Stimulated activated CD4-positive, alpha-beta T cell treated with anti-CD3 and anti-CD28 coated beads, Interleukin-4, amount 100 ng/mL, for 24 hours (primary cell): ENCODE measurements at places on chromosomes 7 and 10.

DNA sequence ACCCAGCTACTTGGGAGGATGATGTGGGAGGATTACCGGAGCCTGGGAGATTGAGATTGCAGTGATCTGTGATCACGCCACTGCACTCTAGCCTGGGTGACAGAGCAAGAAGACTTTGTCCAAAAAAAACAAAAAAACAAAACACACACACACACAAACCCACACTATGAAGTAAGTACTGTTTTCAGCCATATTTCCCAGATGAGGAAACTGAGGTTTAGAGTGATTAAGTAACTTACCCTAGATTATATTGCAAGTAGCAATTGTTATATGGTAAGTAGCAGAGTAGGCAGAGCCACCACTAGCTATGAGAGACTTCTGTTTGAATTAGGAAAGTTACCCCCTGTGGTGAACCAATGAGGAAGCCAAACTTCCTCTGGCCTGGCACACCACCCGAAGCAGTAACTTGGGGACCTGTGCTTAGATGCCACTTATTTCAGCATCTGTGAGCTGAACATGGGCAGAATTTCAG, 61.9 kb downstream of the MCU start:
- no peak for DNase-seq

DNA sequence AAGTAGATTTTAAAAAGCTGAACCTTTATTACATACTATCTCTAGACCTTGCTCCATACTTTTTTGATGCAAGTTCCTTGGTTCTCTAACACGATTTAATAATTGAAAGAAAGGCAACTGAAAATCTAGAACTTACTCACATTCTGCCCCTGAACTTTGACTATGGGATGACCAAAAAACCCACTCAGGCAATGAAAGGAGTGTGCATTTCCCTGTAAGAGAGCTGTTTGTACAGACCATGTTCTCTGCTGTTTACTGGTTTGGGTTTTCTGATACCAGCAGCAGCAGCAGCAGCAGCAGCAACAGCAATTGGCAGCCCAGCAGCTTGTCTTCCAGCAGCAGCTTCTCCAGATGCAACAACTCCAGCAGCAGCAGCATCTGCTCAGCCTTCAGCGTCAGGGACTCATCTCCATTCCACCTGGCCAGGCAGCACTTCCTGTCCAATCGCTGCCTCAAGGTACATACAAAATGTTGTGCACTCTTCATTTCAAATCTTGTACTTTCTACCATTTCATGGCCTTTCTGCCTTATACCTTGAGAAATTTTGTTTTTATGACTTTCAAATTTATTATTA, 216.7 kb downstream of the FOXP2 start:
- no peak for DNase-seq

DNA sequence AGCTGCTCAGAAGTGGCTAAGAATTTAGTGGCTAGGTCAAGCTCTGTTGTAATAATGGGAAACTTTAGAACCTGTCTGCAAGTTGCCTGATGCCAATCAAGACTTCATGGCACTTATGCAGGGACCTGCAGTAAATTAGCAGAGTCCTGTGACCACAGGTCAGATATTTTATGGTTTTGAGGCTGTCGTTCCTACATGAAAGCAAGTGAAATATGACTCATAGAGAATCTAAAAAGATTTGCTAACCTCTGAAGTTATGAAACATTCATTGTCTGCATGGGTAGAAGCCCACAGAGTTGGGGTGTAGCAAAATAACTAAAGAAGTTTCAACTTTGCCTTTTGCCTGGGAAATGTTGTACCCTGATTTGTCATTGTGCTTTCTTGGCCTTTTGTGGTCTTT, 32.3 kb downstream of the SLC39A12 start:
- DNase-seq, result no peak

- peak; percentile 30 for DNase-seq
These were observed 46.9 kb upstream of the KDM7A start for GRCh38 chr7:140223515-140224221.

GRCh38 chr7:94632338-94633013, 23.5 kb downstream of the SGCE start:
- DNase-seq, result no peak

- no peak for DNase-seq
These were observed 105.5 kb upstream of the PTN start for GRCh38 chr7:137449016-137449415.

DNA sequence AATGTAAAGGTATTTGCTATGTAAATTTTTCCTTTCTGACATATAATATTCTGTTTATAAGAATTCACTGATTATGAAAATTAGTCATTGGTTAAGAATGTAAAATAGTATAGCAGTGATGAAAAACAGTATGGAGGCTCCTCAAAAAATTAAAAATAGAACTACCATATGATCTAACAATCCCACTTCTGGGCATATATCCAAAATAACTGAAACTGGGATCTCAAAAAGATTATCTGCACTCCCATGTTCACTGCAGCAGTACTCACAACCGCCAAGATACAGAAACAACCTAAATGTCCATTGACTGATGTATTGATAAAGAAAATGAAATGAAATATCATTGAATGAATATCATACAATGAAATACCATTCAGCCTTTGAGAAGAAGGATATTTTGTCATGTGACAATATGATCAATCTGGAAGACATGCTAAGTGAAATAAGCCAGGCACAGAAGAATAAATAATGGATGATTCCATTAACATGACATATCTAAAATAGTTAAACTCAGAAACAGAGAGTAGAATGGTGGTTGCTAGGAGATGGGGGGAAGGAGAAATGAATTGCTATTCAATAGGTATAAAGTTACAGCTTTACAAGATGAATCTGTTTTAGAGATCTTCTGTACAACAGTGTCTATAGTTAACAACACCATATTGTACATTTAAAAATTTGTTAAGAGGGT, 14.0 kb downstream of the C10orf88 start:
- no peak for DNase-seq

GRCh38 chr7:132113536-132114371, 462.5 kb downstream of the PLXNA4 start:
- no peak for DNase-seq

DNA sequence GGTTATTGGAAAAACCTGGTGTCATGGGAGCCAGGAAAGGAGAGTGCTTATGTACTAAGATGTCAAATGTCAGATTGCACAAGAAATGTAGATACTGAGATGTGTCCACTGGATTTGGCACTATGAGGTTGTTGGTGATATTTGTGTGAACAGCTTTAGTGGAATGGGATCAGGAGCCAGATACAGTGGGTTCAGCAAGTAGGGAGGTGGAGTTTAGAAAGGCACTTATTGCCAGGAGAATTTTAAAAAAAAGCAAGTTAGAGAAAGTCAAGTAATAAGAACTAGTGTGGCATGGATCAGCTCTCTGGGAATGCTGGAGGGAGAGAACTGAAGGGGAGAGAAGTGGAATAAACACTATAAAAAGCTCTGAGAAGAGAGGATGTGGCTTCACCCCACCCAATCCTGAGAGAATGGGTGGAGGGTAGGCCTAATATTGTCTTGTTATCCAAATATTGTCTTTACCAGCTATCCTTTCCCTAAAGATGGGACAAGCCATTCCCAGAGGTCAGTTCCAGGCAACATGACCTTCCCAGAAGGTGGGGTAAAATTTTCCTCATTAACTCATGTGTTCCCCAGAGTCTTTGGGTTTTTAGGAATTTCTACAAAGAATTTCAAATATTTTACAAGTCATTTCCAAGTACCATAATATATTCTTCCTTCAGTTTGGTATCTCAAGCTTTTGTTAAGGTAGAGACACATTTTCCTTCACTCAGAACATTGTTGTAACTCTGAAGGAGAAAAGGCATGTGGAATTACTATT, 42.3 kb downstream of the ENTPD1 start:
- DNase-seq, result no peak

GRCh38 chr7:143361552-143362130, 872 bp downstream of the FAM131B start:
- DNase-seq, result no peak

DNA sequence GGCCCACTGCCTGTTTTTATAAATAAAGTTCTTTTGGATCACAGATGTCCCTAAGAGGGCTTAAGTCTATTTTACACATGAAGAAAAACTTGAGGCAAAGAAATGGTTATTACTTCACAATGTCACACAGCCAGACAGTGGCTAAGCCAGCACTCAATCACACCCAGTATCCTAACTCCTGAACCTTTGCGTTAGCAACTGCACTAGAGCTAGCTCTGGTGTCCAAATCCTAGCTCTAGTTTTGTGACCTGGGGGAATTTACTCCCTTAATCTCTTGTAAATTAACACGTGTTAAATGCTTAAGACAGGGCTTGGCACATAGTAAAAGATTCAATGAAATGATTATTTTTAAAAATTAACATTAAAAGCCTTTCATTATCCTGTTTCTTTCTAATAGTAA, 49.0 kb upstream of the TPK1 start:
- no peak for DNase-seq

- DNase-seq, result no peak
These were observed 39.0 kb downstream of the TFAM start for GRCh38 chr10:58424176-58424575.

DNA sequence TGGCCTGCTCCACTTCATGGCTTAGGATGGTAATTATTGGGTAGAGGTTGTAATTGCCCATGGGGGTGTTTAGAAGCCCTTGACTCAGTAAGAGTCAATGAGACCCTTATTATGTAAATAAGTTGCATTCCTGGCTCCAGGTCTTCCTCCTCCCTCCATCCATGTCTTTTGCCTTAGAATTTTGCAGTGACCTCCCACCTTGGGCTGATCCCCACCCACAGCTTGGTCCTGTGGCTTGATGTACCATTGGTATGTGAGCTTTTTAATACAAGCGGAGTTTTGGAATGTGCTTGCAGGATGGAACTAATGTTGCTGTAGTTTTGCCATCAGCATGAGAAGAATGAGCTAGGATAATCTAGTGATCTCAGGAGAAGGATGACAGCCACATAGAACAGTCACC, 73.2 kb upstream of the DGKI start:
- DNase-seq, result no peak

GRCh38 chr10:7133278-7133677, 277.6 kb downstream of the SFMBT2 start:
- DNase-seq, result no peak

DNA sequence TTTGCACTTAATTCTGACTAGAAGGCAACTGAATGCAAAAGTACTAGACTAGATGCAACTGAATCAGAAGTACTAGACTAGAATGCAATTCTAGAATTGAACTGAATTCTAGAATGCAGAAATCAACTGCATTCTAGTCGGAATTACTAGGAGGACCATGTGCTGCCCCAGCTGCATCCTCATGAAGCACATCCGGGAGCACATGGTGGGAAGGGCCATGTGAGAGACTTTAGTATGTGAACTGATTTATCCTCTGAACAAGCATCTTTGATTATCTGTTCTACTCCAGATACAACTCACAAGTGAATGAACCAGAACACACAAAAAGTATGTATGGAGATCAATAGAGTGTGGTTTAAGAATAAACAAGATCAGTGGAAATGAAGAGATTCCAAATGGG, 115.1 kb downstream of the GALNT11 start:
- no peak for DNase-seq

DNA sequence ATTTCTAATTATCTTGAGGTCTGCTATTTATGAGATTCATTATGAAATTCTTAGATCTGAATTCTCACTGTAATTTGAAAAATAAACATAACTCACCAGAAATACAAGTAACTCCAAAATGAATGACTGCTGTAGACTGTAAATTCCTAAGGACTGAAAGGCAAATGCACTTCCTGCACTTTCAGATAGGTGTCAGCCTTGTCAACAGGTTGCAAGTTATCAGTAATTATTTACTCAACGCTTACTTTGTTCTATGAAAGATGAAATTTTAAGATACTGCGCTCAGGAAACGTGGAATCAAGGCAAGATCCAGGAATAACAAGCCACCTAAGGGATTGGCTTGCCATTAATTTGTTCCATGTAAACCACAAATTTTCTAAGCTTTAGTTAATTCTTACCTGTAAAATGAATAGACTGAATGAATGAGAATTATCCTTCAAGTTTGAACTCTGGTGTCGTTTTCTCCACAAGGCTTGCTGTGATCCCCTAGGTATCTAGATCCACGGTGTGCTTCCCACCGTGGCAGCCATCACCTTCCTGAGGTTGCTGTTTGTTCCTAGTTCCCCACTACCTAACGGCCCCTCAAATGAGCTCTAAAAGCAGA, 12.6 kb downstream of the DHX32 start:
- DNase-seq, result peak; percentile 39

DNA sequence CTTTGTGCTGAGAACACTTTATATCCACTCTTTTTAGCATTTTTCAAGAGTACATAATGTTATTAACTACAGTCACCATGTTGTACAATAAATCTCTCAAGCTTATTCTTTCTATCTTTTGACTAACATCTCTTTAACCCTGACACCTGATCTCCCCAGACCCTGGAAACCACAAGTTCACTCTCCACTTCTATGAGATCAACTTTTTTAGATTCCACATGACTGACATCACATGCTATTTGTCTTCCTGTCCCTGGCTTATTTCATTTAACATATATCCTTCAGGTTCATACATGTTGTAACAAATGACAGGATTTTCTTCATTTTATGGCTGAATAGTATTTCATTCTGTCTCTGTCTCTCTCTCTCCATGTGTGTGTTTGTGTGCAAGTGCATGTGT, 15.5 kb downstream of the SLC13A1 start:
- no peak for DNase-seq

DNA sequence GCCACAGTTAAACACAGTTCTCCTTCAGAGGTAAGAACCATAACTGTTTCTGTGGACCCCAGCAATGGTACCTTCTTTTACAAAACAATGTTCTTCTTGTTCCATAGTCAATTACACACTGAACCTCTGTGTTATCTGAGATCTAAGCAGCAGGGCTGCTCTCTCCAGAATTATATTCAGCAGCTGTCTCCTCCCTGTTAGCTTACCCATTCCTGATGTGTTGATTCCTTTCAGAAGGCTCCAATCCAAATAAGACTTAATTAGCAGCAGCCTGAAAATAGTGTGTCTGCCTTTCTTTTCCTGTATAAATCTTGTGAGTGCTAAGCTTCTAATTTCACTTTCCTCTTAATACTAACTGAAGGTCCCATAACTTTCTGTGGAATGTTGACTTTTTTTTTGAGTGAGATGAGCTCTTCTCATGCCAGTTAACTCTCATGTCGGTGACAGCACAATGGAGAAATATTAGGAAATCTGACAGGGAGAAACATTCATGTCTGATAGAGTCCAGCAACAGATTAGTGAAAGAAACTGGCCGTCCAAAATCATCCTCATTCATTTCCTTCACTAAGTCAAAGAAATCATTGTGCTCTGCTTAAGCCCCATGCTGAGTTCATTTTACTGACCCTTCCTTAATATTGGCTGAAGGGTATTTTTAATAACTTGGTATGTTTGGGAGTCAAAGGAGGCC, 226.5 kb downstream of the PRKG1 start:
- DNase-seq, result no peak

DNA sequence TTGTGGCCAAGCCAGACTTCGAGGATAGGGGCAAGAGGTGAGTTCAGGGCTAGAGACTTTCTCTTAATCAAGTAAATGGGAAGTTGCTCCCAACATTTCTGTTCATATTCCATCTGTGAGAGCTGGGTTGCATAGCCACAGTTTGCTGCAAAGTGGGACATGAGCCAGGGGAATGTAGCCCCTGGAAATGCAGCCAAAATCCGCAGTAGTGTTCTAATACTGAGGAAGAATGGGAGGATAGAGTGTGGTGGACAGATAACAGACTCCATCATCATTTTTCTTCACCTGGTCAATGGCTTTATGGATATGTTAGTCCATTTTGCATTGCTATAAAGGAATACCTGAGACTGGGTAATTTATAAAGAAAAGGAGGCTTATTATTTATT, 177.7 kb downstream of the SKIDA1 start:
- DNase-seq, result no peak
